ENCODE measurements at places on chromosomes 2 and 18.

- no peak for DNase-seq
These were observed 71.4 kb downstream of the KCNF1 start for GRCh38 chr2:10982931-10983701.

GRCh38 chr2:72082021-72082601, 65.6 kb downstream of the CYP26B1 start:
- DNase-seq, result no peak

- DNase-seq, result no peak
These were observed 43.6 kb downstream of the POLE4 start for GRCh38 chr2:75002007-75002406.

DNA sequence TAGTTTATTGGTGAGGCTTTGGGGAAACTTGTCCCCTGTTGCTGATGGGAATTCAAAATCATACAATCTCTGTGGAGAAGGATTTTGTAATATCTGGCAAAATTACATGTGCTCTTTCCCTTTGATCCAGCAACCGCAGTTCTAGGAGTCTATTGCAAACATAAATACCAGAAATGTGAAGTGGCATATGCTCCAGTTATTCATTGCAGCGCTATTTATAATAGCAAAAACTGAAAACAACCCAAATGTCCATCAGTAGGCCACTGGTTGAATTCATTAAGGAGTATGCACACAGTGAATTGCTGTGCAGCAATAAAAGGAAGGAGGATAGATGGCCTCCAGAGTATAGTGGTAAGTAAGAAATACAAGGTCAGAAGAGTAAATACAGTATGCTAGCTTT, 76.5 kb downstream of the HNRNPLL start:
- no peak for DNase-seq

DNA sequence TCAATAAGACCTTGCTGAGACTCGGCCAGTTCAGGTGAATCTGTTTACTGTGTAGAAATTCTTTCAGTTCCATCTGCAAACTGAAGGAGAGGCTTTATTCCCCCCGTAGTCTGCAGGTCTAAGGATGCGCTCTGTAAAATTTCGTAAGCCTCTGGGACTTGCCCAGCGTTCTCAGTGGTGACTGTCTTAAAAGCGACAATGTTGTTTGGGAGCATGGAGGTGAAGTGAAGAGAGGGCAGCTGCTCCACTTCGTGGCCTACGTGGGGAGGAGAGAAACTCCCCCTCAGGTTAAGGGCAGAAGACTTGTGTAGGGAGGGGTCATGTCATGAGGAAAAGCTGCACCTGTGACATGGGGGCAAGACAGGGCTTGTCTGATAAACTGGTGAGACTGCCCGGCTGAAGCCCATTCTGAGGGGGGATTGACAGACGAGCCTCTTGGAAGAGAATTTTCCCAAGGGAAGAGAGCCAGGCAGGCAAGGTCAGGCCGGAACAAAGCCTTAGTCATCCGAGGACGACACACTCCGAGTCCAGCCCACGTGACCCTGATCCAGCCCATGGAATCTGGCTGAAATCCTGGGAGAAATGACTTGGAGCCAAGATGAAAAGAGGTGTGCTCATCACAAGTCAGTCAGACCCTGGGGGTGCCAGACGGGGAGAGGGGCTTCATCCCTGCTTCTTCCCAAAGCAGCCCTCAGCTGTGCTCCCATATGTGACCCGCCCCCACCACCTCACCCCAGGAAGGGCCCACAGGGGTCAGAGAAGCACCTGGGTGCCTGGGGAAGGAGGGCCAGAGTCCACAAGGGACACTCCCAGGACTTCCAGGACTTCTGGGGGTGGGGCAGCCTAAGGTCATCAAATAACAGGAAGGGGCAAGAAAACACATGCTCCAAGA, 88.5 kb upstream of the SH3BP4 start:
- DNase-seq, result no peak

DNA sequence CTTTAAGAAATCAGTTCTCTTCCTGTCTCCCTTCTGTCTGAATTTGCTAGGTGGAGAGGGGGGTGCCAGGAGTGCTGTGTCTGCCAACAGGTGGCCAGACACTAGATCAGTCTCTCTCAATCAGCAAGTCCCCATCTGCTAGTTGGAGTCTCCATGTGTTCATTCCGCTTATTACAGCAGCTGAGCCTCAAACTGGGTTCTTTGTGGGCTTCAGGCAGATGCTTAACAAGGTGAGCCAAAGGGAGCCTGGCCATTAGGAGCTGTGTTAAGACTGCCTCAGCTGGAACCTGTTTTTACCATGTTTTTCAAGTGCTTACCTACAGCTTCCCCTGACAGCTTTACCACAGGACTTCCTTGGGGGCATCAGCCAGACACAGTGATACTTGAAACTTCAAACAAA, 401.9 kb downstream of the LRP1B start:
- no peak for DNase-seq

- no peak for DNase-seq
These were observed 557.5 kb downstream of the ARHGAP15 start for GRCh38 chr2:143686585-143687164.

DNA sequence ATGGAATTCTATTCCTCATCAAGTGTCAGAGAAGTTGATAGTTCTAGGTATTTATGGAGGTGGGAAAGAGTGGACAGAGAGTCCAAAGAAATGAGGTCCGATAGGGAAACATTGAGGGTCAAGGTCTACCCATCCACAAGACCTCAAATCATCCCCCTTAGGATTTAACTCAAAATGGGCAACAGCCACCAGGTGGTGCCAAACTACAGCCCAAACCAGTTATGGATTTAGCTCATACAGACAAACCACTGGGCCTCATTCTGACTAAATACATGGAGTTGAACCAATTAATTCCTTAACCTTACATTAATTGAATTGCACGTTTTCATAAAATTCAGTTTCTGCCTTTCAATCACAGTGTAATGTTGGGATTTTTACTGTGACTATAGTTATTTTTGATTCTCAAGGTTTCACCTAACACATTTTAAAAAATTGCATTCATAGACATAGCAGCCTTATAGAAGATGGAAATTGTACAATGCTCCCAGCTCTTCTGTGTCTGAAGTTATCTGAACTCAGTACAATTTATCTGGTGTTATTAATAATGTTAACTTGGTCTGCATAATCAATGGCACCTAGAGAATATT, 98.2 kb upstream of the HNMT start:
- DNase-seq, result peak; percentile 1

DNA sequence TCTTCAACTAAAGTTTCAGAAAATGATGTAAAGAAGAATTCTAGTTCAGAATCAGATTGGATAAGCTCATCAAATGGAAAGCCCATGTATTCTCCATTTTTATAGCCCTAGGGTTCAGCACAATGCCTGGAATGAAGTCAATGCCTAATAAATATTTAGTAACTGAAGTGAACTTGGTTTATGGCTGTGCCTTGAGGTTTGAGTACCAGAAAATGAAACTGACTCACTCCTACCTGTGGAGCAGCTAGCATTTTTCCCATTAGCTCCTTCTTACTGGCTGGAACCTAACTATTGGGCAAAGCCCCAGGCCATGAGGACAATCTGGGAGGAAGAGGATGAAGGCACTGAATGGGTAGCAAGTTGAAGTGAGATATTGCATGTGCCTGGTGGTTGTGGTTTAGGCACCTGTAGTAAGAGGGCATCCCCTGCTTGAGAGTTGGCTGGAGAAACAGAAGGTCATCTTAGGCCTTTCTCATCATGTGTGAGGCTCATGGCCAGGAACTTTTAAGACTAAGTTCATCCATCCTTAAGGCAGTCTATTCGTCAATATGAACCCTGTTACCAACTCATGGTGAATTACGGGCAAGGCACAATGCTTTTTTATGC, 85.0 kb upstream of the LYPD1 start:
- DNase-seq, result no peak

DNA sequence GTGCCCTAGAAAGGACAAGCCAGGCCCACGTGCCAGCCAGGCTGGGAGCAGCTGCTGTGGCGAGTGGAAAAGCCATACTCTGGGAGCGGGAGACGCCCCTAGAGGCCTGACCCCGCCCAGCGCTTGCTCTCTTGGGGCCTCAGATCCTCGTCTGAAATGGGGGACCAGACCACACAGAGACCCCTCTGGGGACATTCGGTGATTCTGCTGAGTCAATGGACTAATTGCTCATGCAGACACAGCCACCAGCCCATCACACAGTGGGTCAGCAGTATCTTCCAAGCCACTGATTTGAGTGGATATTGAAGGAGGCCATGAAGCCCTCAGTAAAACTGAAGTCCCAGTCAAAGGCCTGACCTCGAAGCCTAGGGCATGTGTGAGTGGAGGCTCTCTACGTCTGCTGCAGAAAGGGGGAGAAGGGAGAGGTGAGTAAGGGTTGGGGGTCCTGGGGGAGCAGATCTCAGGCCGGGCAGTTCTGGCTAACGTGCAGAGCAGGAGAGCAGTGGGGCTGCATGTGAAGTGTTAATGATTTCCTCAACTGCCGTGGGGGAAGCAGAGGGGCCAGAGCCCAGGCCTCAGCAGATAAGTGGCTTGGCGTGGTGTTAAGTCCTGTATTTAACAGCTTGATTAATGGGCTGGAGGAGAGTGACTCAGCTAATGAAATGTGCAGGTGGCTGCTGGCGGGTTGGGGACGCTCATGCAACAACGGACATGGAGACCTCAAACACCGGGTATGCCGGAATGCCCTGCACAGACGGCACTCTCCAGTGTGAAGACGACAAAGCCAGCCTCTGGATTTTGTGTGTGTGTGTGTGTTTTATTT, 104.4 kb upstream of the TWIST2 start:
- no peak for DNase-seq

GRCh38 chr2:16608661-16609643, 56.7 kb downstream of the CYRIA start:
- DNase-seq, result peak; percentile 61

GRCh38 chr2:225073198-225073597, 30.9 kb upstream of the DOCK10 start:
- no peak for DNase-seq

DNA sequence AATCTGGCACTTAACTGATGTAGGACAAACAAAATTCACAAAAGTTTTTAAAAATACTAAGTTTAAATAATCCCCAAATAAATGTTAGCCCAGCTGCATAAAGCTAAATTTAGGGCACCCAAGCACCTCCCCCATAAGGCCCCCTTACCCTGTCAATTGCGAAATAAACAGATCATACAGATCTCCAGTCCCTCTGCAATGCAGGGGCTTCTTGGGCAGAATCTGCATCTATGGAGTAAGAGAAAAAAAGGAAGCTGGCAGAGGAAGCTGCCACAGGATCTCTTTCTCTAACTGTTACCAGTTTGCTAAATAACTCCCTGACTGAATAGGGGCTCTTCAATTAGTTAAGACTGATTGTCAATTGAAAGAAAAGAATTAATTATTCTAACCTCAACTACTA, 117.7 kb downstream of the MEMO1 start:
- DNase-seq, result no peak

- DNase-seq, result no peak
These were observed 28.1 kb downstream of the THAP4 start for GRCh38 chr2:241608881-241609280.

GRCh38 chr2:85009019-85009618, 38.2 kb downstream of the KCMF1 start:
- DNase-seq, result no peak

DNA sequence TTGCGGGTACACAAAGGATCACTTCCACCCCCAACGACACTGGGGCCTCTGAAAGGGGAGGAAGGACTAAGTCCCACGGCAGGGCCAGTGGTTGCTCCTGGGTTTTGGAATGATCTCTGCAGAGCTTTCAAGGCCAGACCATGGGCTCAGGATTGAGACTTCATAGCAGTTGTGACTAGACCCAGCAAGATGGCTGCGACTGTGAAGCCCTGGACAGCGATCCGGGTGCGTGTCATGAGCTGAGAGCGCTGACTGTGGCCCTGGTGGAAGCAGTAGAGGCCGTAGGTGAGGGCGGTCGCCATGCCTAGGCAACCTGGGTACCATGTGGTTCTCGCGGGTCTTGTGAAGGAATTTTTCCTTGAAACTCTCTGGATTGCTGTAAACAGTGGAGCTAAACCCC, 27.3 kb downstream of the NCL start:
- DNase-seq, result no peak

DNA sequence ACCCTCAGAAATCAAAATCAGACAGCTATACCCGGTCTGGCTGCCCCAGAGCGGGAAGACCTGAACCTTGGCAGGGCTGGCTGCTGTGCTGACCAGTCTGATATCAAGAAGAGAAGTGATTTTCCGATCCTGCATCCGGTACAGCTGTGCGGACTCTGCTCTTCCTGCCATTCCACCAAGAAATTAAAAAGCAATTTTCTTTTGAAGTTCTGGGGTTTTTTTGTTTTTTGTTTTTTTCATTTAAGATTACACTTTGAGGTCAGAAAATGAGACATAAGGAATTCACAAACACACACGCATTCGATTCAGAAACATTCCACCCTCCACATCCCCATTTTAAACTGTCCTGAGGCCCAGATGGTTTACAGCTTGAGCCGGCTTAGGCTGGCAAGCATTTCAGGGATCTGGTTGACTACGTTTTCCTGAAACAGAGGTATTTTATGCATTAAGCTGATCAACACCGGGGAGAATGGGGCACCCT, 156.5 kb downstream of the COL6A3 start:
- no peak for DNase-seq

- no peak for DNase-seq
These were observed 192.5 kb downstream of the SMAD2 start for GRCh38 chr18:47737956-47738355.

DNA sequence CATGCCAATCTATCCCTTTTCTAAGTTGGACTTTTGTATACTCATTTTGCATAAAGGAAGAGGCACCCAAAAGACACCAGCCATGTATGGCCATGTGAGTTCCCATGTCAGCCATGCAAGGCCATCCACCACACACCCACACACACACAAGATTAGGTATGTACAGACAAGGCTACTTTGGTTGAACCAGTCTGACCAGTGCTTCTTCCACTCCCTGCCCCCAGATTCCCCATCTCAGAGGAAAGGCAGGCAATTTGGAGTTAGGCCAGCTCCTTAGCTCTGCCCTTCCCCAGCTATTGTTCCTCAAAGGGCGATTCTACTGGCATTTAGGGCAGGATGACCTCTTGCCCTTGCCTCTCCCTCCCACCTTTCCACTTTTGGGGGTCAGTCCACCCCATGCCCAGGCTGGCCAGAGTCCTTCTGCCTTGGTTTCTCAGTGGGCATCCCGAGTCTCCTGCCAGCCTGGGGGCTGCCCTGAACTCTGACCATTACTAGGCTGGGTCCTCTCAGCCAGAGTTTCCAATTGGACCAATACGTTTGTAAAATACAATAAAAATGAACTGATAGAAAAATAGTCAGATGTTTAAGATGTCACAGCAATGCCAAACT, 101.1 kb downstream of the ZBTB7C start:
- no peak for DNase-seq

- DNase-seq, result no peak
These were observed 504.8 kb downstream of the LRRTM4 start for GRCh38 chr2:77017355-77017745.

DNA sequence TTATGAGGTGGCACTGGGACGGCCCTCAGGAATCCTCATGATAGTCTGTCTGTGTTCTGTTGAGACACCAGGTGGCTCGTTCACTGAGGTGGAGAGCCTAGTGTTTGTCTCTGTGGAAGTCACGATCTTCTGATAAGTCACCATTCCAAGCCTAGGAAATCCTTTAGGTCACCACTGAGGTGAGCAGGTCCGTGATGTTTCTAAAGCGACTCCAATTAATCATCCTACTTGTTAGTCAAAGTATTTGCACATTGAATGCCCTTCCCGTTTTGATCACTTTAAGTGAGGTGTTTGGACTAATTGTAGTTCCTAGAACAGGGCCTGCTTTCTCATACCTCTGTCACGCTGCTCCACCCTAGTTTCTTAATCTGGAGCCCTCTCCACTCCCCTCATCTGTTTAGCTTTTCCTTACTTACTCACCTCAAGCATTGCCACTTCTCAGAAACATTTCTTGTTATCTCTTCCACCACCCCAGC, 28.0 kb upstream of the DSG3 start:
- DNase-seq, result no peak

- DNase-seq, result no peak
These were observed 131.4 kb downstream of the VWC2L start for GRCh38 chr2:214542295-214542694.

All from activated CD4-positive, CD25-positive, alpha-beta regulatory T cell (primary cell).